ENCODE measurements at places on chromosomes 4 and X.

DNA sequence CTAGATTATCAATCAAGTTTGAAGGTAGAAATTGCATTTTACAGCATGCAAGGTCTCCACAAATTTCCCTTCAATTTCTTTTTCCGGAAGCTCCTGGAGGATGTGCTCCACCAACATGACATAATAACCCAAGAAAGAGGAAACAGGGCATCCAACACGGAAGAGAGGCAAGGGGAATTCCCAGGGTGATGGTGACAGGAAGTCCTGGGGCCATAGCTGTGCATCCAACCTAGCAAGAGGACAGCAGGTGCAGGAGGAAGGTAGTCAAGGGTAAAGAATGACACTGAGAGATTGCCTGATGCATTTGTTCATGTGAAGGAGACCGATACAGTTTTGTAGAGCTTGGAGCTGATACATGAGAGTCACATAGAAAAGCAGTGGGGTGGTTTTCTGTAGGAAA is 115.7 kb upstream of the LSM6 start:
- no peak for DNase-seq

- no peak for DNase-seq
Measured at GRCh38 chr4:138665851-138666250, 349.7 kb upstream of the NOCT start.

DNA sequence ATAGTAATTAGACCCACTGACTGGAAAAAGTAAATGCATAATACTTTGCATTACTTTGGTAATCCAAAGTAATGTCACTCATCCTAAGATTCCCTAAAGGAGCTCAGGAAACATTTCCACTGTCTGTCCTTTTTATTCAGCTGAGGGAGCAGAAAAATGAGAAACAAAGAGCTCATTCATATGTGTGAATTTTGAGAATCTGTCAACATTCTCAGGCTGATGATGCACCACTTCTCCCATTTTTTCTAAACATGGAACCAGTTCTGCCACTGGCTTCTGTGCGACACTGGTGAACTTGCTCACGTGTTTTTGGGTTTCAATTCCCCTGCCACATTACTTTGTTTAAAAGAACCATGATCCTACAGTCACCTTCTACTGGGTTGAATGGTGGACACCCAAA is 28.4 kb upstream of the ADH7 start:
- no peak for DNase-seq

DNA sequence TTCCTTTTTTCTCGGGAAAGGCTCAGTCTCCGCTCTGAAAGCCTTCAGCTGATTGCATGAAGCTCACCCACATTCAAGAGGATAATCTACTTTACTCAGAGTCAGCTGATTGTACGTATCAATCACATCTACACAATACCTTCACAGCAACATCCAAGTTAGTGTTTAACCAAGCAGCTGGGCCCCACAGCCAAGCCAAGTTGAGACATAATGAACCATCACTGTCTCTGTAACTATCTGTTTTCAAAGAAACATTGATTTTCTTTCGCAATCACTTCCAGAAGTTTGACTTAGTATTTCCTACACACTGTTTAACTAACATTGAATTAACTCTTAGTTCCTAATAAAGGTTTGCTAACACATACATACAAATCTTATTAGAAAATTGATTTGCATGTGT is 40.3 kb downstream of the RWDD4 start:
- DNase-seq, result no peak

- no peak for DNase-seq
Measured at GRCh38 chr4:76108467-76109181, 34.1 kb downstream of the ART3 start.

DNA sequence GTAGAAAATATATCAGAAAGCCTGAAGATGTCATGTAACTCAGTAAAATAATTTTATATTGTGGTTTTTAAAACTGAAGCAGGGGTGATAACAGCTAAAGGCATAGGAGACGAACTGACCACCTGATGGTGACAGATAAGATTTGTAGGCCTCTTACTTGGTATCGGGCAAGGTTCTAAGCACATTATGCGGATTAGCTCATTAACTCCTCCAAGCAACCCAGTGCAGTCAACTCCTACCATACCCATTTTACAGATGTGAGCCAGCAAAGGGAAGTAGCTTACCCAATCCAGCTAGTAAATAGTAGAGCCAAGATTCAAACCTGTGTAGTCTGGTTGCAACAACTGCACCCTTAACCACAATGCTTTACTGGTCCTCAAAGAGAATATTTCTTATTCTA is 62.1 kb downstream of the CC2D2A start:
- DNase-seq, result no peak

- no peak for DNase-seq
Measured at GRCh38 chrX:23788521-23788920, 5.5 kb downstream of the SAT1 start.

GRCh38 chrX:69556060-69557011 is 52.2 kb downstream of the NALF2 start:
- DNase-seq, result no peak

DNA sequence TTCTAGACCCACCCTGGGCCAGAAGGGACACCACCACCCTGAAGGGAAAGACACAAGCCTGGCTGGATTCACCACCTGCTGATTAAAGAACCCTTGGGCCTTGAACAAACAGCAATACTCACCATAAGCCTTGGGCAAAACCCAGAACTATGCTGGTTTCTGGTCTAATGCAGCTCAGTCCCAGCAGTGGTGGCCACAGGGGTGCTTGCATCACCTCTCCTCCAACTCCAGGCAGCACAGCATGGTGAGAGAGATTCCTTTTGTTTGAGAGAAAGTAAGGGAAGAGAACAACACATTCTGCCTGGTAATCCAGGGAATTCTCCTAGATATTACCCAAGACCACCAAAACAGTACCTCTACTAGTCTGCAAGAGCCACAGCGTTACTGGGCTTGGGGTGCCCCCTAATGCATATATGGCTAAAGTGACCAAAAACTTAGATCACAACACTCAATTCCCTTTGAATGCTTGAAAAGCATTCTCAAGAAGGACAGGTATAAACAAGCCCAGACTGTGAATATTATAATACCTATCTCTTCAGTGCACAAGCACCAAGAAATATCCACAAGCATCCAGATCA is 25.7 kb downstream of the RNF128 start:
- DNase-seq, result no peak

GRCh38 chrX:19063030-19063429 is 59.2 kb downstream of the ADGRG2 start:
- DNase-seq, result no peak

DNA sequence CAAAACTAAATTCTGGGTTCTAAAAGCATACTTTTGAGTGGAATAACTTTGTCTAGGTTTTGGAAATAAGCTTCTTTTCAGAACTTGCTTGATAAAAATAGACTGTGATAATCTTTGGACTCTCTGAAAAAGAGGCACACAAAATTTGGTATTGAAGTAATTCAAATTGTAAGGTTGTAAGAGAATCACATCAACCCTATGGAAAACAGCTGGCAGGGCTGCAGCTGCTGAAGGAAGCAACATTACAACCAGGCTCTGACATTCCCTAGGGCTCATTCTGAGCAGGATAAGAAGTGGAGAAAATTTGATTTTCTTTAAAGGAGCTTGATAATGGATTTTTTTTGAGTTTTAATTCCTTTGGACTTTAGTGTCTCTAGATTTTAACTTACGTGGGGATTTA is 147.6 kb downstream of the FSTL5 start:
- no peak for DNase-seq

DNA sequence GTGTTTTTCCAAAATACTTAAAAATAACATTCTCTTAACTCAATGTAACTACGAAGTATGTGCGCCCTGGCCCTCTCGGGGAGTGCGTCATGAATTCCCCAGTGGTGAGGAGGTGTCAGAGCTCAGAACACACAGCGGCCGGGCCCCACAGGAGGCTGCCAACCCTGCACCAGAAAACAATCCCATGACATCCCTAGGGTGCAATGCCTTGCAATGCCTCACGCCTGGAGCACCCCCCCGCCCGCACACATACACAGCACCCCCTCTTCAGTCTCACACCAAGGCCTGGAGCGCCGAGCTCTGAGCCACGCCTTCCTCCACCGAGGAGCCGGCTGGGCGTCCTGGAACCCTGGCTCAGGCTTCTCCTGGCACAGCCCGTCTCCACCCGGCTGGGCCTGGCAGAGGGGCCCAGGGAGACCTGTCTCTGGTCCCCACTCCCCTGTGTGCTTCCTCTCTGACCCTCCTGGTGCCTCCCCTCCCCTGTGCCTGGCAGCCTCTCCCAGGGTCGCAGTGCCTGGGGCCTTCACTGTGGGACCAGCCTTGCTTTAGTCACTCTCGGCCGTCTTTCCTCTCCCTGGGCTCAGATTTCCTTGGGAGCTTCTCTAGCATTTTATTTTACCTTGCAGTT is 108.2 kb upstream of the ADRA2C start:
- DNase-seq, result no peak

DNA sequence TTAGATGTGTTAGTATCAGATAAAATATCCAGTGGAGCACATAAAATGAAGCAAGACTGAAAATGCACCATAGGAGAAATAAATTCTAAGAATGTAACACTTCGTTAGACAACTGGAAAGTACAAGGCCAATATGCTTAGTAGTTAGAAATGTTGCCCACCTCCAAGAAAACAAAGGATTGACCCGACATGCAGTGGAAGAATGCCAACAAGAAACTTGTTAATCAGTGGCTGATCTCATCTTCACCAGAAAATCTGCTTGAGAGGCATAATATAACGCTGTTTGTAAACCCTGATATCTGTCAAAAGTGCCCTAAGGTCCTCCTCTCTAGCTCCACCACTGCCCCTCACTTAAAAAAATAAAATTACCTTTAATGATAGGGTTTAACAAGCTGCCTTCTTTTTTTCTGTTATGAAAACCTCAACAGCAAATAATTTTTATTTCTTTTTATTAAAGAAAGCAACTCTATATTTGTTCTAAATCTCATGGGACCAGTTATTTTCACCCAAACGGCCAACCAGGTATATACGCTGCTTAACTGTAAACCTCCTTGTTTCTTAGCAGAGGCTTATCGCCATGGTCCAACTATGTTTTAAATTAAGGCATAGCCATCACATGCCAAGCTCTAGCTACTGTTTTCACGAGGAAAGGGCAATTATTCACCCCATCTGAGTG is 1.8 kb downstream of the RASGEF1B start:
- peak; percentile 12 for DNase-seq

- DNase-seq, result no peak
Measured at GRCh38 chrX:1031521-1032430, 180.7 kb downstream of the CRLF2 start.

DNA sequence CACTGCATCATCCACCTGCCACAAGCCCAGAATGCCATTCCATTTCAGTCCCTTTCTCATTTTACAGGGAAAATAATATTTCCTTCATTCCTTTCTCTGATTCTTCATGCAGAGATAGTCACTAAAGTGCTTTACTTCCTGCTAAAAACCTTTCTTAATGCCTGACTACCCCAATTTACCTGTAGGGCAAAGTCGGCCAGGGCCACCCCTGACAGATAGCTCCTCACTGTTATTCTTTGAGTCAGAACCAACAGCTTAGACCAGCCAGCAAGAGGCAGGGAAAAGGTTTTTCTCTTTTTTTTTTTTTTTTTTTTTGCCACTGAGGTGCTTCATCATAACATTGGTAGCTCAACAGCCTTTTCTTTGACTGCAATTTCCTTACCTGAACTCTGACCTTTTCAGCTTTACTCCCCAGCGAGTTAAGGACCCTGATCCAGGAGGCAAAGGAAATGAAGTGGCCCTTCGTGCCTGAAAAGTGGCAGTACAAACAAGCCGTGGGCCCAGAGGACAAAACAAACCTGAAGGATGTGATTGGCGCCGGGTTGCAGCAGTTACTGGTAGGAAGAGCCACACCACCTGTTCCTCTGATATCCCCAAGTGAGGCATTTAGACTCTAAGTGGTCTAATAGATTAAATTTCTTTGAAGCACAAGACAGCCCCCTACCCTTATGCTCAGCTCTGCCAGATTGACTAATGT is 85.0 kb downstream of the ALPK1 start:
- DNase-seq, result no peak

DNA sequence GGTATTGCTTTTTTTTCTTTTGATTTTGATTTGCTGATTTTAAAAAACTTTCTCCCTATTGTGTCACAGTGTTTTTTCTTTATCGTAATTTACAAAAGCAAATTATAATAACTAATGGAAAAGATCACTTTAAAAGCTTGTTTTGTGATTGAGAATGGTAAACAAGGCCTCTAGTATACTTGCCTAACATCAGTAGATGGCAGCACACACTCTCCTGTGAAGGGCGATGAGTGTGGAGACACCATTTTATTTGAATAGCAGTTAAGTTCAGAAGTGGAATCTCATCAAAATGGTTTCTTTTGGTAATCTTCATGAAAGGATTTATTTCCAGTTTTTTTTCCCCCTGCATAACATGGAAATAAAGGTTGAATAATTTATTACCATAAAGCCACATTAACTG is 72.3 kb downstream of the PAK3 start:
- peak; percentile 8 for DNase-seq

DNA sequence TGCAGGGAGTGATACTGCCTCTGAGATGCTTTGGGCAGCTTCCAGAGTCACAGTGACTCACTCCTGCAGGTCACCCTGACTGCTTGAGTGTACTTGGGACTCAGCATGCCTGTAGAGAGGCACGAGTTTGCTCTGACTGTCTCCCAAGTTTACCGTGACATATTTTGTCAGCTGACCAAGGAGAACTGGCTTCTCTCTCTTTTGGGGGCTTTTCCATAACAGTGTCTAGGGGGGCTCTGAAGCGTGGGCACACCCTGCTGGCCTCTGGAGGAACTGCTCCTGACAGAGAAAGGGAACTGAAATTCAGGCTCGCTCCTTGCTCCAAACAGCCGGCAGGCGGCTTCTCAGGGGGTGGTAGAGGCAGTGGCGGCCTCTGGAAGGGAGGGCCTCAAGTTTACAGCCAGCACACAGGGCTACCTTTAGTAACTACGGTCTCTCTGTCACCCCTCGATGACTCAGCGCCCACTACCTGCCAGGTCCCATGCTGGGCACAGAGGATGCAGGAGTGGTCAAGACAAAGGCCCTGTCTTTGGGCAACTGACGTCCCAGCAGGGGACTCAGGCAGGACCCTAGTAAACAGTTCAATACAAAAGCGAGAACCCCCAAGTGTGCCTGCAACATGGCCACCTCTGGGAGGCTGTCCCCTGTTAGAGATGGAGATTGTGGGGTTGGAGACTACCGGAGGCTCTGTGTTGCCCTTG is 17.8 kb downstream of the ZNF185 start:
- DNase-seq, result no peak

- DNase-seq, result no peak
Measured at GRCh38 chr4:123787512-123788080, 391.0 kb downstream of the SPRY1 start.

GRCh38 chr4:140130677-140131076 is 23.3 kb downstream of the MAML3 start:
- no peak for DNase-seq
